ENCODE measurements at places on chromosomes 3 and 15.

DNA sequence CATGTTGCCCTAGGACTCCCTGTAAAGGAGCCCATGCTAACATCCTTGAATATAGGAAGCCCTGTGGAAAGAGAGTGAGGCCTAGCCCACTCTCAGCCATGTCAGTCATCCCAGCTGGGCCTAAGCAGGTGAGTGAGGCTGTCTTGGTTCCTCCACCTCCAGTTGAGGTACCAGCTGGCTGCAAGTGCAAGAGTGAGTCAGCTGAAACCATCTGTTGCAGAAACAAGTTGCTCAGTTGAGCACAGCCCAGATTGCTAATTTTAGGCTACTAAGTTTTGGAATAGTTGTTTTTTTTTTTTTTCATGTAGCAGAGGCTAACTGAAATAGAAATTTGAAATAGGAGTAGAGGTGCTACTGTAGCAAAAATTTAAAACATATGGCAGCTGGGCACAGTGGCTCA is 43.7 kb upstream of the ADPGK start:
- DNase-seq, result no peak

DNA sequence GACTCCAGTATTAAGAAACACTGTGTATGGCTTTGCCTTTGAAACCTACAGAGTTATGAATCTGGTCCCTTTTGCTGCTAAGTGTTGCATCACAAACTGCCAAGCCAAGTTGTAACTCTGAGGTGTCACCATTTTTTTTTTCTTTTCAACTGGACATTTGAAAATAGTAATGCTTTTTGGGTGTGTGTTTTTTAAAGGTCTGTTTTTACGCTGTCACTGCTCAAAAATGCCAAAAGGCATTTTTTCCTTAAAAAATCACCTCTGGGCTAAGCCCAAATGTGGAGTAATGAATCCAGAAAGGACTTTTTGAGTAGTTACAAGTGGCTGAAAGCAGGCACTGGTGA is 9.5 kb downstream of the SMAD3 start:
- no peak for DNase-seq

- DNase-seq, result peak; percentile 50
Measured at GRCh38 chr15:98609144-98609852, 39.0 kb upstream of the IGF1R start.

DNA sequence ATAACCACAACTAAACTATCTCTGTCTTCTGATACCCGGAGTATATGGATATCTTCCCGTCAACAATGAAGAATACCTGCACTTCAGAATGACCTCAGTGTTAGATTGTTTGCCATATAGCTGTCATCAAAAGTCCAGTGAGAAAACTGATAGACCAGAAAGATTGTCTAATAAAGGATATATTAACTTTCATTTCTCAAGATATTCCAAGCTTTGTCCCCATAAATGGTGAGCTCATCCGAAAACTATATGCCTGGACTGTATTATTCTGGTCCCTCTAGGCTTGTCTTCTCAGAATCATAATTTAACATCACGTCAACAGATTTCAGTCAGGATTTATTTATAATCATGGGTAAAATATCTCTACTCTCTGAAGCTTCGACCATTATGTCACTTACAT is 100.5 kb downstream of the ATP8B4 start:
- no peak for DNase-seq

DNA sequence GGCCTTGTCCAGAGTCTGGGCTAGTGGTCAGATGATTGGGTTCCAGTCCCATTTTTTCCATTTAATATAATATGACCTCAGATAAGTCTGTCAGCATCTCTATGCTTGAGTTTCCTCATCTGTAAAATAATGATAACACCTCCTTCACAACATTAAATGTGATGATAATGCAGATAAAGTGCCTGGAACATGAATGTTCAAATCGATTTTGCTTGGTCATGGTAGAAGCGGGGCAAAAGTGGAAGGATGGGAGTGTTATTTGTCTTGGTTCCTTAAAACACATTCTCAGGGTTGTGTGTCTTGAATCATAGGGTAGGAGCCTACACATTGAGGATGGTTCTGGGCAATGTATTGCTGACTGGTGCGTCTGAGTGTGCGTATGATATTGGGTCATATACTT is 16.9 kb downstream of the ARIH2 start:
- no peak for DNase-seq
